ENCODE measurements at places on chromosomes 16 and 17.
A peak's percentile ranks its signal among the peaks of the same experiment; 100 is the strongest.

DNA sequence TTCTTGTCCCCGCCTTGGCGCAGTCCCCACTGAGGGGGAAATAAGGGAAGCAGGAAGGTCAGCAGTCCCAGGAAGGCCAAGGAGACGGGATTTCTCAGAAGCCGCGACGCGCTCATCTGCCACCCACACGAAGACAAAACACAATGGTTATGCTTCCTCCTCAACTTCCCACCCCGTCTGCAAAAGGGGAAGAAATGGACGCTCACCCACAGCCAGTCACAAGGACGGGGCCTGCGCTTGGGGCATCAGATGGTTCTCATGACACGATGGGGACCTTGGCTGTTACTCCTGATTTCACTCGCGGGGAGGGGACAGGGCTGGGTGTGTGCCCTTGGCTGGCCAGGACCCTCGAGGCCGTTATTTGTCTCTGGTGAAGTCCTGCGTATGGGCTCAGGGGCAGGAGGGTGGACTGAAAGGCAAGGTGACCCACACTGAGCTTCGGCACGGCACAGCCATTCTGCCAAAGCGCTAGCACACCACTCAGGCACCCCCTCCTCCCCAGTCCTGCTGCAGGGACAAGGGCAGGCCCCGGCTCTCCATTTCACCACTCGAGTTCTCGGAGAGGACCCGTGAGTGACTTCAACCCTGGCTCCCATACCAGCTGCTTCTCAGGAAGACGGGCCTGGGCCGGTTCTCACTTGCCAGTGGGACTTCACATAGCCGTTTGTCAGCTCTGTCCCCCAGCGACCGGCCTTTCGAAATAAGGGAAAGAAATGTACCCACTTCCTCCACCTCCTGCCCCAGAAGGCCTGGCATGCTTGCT, 84.5 kb downstream of the ABR start:
- DNase-seq = no peak

DNA sequence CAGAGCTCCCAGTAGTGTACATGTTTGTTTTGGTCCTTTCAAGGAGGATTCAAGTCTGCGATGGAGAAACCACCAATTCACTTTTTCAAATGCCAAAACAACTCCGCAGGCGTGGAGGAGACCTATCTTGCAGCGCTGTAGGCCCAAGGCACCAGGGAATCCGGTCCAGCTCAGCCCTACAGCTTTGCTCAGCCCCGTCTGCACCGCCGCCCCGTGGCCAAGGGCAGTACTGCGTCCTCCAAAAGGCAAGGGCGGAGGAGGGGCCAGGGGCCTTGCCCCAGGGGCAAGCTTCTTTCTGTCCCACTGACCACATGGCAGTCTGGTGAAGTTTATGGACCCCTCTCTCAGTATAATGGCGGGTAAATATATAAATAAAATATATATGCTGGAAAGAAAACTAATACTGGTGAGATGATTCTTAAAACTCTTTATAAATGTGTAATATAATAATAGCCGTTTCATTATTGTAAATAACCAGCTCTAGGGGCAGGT, 709 bp upstream of the CD300LG start:
- peak; percentile 38 for DNase-seq

- no peak for DNase-seq
Measured at GRCh38 chr17:61322325-61323002, 77.2 kb upstream of the TBX2 start.

- no peak for DNase-seq
Measured at GRCh38 chr16:58837950-58838349, 103.8 kb upstream of the GOT2 start.

DNA sequence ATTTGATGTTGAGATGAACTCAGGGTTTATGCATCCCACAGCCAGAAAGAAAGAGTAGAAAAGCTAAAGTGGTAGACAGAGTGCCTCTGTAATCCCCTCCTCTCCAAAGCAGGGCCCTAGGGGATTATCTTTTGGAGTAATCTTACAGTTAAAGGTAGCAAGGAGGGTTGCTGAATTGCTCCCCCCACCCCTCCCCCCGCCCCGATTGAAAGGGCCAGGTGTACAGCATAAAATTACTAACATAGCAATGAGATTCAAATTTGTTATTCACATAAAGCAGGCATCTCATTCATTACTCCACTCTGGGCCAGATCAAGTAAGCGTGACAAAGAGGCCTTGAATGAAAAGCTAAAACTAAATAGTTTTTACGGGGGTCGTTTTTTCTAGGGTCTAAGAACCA, 72.7 kb downstream of the STH start:
- DNase-seq = no peak

DNA sequence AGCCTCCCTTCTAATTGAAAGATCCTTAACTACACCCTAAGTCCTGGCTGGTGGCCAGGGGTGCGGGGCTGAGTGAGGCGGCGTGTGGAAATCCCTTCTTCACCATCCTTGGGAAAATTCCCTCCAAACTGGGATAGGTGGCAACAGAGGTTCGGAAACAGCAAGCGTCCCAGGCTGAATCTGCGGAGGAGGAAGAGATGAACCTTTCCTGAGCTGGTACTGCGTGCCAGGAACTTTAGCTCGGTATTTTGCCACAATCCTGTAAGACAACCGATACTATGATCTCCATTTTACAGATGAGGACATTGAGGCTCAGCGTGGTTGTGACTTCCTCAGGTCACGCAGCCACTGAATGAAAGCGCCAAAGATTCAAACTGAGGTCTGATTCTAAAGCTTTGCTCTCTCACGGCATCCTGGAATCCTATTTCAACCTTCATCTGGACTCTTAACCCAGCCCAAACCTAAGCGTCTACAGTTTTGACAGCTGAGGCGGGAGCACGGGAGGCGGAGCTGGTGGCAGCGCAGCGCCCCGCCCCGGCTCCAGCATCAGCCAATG, 583 bp upstream of the CYLD start:
- DNase-seq = no peak

GRCh38 chr16:2895813-2896212, 12.8 kb downstream of the FLYWCH2 start:
- no peak for DNase-seq

DNA sequence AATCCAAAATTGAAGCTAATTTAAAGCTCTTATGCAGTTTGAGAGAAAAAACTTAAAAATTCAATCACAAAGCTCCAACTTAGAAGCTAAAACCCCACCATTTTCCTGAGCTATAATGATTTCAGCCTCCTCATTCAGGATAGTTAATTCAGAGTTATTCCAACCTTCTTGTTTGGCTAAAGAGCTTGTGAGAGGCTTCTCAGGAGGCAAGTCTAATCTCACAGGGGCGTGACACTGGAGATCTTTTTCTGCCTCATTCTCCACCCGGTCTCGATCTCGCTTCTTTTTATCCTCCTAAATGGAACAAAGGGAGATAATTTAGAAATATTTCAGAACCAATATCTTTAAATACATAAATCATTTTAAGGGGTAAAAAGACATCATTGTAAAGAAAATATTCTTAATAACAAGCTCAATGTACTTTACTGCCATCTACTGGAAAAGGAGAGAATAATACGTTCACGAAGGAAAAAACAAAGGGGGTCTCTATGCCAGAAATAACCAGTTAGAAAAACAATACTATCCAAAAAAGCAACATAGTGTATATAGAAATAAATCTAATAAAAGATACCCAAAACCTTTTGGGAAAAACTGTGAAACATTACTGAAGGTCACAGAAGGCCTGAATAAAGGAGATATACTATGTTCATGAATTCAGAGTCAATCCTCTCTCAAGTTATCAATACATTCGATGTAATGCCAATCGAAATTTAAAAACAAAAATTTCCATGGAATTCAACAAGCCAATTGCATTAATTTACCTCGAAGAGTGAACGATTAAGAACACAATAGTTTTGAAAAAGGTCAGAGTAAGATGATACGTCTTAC, 13.9 kb downstream of the BRD7 start:
- no peak for DNase-seq

GRCh38 chr16:56190048-56190676, 1.1 kb upstream of the GNAO1 start:
- DNase-seq = no peak

DNA sequence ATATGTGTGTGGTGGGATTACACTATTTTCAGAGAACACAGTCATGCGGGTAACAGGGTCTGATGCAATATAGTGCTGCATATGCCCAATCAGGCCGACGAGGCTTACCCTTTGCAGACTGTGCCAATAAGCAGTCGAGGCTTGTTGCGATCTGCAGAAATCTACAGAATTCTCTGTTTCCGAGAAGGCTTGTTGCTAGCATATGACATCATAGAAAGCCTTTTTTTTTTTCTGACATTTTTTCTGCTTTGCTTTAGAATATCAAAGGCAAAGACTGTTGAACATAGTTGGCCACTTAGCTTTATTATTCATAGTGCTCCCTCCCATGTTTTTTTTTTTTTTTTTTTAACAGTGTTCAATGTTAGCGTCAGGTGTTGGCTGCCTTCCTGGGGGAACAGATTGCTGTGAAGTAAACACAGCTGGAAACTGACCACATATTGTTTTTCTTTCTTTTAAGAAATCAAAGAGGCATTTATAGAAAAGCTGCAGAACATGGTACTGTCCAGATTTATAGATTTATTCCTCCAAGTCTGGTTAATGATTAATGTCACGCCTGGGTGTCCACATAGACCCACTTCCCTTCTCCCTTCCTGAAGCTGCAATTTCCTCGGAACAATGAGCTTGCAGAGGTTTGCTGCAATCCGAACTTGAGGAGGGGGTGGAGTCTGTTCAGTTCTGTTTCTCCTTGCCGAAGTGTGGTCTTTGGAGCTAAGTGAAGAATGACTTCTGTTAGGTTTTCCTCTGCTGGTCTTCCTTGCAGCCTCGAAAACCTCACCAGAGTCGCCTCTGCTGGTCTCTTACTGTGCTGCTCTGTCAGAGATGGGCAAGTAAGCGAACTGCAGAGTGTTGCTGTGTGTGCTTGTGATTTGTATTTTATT, 87.3 kb downstream of the MAP2K6 start:
- DNase-seq = no peak

- no peak for DNase-seq
Measured at GRCh38 chr16:11630046-11630767, 38.0 kb upstream of the SNN start.

DNA sequence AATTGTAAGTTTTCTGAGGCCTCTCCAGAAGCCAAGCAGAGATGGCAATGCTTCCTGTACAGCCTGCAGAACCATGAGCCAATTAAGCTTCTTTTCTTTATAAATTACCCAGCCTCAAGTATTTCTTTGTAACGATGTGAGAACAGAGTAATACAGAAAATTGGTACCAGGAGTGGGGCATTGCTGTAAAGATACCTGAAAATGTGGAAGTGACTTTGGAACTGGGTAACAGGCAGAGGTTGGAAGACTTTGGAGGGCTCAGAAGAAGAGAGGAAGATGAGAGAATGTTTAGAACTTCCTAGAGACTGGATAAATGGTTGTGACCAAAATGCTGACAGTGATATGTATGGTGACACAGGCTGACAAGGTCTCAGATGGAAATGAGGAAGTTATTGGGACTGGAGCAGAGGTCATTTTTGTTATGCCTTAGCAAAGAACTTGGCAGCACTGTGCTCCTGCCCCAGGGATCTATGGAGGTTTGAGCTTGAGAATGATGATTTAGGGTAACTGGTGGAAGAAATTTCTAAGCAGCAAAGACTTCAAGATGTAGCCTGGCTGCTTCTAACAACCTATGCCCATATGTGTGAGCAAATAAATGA, 23.1 kb downstream of the PRDM7 start:
- DNase-seq = no peak

DNA sequence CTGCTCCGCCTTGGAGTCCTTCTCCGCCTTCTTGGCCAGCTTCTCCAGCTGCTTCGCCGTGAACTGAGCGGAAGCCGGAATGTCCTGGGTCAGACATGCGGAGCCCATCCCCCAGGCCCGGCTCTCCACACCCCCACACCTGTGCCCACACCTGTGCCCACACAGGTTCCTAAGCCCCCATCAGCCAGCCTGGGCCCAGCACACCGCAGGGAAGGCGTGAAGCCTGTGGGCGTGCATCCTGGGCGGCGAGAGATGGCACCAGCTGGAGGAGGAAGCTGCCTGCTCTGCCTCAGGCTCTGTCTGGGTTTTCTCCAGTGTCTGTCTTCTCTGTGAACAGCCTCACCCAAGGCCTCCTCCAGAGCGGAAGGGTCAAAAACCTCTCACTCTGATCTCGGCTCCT, 5.9 kb downstream of the CHMP1A start:
- DNase-seq = no peak

DNA sequence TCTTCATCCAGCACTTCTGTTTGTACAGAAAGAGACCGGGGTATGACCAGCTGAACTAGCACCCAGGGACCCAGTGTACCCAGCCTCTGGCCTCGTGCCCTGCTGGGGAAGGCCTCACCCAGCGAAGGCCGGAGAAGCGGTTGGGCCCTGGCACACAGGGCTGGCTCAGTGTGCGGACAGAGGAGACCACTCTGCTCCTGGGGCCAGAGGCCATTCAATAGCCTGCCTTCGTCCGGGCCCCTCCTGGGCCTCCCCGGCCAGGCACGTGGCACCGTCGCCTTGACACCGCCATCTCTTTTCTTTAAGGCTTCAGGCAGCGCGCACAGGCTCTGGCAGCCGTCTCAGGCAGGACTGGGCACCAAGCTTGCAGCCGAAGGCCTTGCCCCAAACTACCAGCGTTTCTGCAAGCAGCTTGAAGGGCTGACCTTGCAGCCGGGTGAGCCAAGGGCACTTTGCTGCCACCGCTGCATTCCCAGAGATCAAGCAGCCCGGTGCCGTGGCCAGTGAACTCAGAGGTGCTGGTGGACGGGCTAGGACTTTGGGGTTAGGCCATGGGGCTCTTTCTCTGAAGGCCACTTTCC, 8.0 kb downstream of the TAX1BP3 start:
- no peak for DNase-seq

GRCh38 chr17:50468304-50469207, at the start of gene CHAD:
CHAD (minus strand) TSS chr17:50468880; CDS start chr17:50468813, 67 bp downstream.
- no peak for DNase-seq

GRCh38 chr17:81394921-81395599, at the start of gene BAHCC1:
BAHCC1 (plus strand) TSS chr17:81395457; CDS start chr17:81399740, 4,283 bp downstream.
- peak; percentile 74 for DNase-seq

DNA sequence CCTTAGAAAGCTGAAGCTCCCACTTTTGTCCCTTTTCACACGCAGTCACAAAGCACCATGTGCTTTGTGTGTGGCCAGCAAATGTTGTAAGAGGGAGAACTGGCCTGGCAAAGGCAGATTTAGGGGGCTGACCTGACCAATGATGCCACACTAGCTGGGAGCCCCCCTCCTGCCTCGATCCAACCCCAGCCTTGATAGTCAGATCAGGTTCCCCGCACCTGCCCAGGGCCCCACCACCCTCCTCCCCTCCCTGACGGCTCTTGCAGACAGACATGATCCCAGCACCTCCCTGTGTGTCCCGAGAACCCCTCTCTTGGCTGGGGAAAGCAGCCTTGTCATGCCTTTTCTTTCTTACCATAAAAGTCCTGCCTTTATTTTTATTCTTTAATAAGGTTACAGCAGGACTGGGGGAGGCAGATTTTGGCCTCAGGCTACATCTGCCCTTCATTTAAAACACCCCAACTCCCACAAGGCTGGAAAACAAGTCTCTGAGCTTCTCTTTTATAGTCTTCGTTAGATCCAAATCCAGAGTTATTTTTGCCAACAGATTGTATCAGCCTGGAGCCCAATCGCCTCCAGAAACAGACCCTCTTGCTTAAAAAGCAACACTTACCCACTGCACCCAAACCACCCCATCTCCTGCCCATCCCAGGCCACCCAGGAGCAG, 201.8 kb upstream of the CDH5 start:
- no peak for DNase-seq

- peak; percentile 76 for DNase-seq
Measured at GRCh38 chr16:56681939-56682702, at the start of gene MT1X. MT1X (plus strand) TSS chr16:56682470; CDS start chr16:56682541, 71 bp downstream.

GRCh38 chr16:67393111-67393787, at the start of gene TPPP3:
TPPP3 (minus strand) TSS chr16:67393498; CDS start chr16:67391111, 2,387 bp downstream.
- no peak for DNase-seq
